RCC 7860 (cell line): ENCODE measurements at places on chromosomes 5 and 9.

DNA sequence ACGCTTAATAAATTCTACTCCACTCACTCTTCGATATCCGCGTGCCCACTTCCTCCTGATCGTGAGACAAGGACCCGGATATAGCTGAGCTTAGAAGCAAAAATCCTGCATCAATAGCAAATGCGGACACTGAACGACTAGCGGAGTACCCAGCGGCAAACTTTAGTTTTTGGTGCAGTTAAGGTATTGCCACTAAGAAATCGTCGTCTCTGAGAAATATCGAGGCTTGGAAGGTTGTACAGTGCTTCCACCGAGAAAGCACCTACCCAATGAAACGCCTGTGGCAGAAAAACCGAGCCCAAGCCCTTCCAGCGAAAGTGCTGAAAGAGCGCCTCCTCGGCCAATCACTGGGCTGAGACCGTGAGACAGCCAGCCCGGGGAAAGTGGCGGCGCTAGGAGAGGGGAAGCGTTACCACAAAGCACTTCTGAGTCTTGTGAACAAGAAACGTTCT is 32.2 kb downstream of the ANXA2R start:
- peak; percentile 75 for DNase-seq

GRCh38 chr5:39648848-39649227 is 224.1 kb upstream of the DAB2 start:
- peak; percentile 86 for DNase-seq

DNA sequence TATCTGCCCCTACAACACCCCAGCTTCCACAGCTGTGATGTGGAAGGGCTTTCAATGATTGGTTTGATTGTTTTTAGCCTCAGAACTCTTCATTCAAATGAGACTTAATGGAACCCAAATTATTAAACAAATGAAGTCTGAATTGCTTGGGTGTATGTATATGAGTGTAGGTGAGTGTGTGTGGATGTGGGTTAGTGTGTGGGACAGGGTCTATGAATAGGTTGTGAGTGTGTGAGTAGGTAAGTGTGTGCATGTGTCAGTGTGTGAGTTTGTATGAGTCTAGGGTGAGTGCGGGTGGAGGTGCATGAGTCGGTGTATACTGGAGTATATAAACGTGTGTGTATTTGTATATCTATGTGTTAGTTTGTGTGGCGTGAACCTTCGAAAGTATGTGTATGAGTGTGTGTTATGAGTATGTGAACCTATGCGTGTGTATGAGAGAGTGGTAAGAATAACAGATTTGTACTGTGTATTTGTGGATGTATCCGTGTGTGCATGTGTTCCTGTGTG is 26.9 kb downstream of the COL15A1 start:
- DNase-seq, result no peak

- peak; percentile 35 for DNase-seq
Observed at GRCh38 chr5:135560858-135561257, 17.9 kb downstream of the CXCL14 start.

DNA sequence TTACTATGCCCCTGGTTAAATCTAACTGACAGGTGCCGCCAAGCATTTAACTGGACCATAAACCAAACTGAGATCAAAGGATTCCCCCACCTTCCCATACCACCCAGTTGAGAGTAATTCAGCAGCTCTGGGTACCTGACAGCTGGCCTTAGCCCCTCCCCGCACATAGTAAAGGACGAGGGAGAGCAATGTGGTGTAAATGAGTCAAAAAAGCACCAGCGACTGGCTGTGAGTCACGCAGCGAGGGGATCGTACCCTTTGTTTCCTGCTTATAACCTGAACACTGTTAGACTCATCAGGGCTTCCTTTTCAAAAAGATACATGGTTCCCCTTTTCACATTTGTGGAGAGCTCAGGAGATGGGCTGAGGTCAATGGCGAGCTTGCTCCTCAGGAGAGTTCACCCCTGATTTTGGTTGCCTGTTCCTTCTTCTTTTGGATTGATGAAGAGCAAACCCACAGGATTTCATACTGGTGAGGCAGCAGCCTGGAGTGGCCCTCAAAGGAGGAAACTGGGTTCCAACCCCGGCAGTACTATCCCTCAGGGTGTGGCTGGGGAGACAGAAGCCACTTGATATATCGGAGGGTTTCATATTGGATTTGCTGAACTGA is 71.5 kb downstream of the ANKRD33B start:
- peak; percentile 84 for DNase-seq

DNA sequence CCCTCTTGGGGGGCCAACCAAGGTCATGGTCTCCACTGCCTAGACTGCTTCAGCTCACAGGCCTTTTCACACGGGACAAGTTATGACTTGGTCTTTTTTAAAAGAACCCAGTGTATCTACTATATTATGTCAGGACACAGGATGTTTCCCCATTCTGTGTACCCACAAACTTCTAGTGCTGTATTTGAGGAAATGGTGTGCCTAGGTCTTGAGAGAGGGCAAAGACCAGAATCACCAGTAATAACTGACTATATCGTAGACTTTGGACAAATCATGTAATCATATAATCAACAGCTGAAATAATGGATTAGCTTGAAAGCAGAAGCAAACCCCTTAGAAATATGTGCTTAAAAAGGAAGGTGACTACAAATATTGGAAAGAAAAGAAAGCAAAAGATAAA is 133.3 kb downstream of the ARL15 start:
- DNase-seq, result no peak

DNA sequence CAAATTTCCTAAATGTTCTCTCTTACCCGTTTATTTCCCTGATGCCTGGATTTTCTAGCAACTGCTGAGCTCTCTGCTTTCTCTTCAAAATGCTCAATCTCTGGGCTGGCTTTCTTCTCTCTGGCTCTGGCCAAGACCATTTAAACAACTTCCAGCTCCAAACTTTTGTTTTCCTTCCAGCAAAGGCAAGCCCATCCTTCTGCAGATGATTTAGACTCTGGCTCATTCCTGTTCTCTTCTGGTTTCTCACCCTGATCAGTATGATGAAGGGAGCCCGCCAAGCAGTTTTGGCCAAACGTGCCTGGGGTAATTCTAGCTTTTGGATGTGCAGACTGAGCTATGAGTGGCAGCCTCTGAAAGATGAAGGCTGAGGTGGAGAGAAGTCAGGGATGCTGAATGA is 78.1 kb downstream of the HSPA4 start:
- no peak for DNase-seq

DNA sequence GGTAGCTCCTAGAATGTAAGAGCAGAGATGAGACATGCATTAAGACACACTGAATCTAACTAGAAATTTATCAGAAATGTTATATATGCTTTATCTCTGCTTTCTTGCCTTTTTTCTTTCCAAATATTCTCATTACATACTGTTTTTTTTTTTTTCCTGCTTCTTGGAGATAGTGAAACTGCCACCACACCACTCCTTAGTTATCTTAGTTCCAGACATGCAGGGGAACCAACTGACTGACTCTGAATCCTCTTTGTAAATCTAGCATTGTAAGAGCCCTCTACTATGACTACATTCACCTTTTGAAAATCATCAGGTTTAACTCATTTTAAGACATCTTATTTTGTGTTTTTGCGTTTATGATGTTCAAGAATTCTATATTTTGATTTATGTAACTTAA is 181.3 kb upstream of the ST8SIA4 start:
- DNase-seq, result no peak

DNA sequence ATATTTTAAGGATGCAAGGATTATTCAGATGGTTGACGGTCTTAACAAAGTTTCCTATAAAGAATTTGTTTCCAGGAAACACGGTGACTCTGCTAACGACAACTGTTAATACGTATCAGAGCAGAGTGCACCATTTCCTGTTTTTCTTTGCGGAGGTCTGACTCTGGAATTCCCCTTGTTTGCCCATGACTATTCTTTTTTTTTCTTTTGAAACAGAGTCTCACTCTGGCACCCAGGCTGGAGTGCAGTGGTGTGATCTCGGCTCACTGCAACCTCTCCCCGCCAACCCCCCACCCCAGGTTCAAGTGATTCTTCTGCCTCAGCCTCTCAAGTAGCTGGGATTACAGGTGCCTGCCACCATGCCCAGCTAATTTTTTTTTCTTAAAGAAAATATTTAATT is 115.9 kb downstream of the CDC42SE2 start:
- peak; percentile 87 for DNase-seq

GRCh38 chr9:133916159-133916541 is 76.0 kb downstream of the VAV2 start:
- no peak for DNase-seq

GRCh38 chr9:37989701-37990100 is 79.3 kb downstream of the SHB start:
- no peak for DNase-seq

DNA sequence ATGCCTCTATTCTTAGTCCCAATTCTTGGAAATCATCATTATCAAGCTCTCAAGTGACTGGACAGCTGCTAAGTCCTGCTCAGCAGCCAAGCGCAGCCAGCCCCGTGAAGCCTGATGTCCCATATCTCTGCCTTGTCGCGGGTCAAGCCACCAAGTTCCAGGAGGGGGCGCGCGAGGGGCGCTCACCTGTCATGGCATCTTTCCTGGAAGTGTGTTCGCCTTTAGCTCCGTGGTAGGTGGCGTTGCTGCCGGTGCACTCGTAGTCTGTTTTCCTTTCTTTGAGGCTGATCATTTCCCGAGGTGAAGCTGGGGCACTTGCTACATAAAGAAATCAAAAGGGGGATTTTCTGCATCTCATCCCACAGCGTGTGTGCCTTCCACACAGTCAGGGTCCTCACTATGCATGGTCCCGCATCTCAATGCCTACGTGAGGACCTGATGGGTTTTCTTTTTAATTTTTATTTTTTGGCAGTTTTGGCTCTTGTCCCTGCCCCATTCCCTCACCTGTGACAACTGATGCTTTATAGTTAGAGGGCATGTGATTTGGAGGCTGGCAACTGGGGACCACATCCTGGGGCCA is 227.0 kb upstream of the DAP start:
- DNase-seq, result peak; percentile 47

GRCh38 chr5:139831624-139832023 is 36.0 kb downstream of the PSD2 start:
- no peak for DNase-seq

DNA sequence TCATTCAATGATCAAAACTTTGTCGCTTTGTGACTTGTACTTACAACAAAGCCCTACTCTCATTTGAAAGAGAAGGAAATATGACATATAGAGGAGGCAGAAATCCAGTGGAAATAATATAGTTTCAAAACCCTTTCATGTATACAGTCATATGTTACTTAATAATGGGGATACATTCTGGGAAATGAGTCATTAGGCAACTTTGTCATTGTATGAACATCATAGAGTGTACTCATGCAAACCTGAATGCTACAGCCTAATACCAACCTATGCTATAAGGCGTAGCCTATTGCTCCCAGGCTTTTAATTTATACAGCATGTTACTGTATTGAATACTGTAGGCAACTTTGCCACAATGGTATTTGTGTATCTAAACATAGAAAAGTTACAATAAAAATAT is 69.0 kb upstream of the SMC2 start:
- no peak for DNase-seq

DNA sequence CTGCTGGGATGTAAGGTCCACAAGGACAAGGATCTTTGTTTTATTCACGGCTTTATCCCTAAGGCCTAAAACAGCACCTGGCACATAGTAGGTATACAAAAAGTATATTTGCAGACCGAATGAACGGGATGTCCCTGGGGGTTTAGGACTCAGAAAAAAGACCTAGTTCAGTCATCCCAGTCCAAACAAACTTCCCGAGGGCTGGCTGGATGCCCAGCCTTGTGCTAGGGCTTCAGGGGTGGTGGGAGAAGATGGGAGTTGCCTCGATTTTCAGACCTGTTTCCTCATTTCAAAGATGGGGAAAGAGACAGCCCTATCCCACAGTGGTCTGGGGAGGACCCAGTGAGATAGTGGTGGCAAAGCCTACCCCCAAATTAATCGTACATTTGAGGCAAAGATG is 3.0 kb upstream of the PROB1 start:
- DNase-seq, result no peak

DNA sequence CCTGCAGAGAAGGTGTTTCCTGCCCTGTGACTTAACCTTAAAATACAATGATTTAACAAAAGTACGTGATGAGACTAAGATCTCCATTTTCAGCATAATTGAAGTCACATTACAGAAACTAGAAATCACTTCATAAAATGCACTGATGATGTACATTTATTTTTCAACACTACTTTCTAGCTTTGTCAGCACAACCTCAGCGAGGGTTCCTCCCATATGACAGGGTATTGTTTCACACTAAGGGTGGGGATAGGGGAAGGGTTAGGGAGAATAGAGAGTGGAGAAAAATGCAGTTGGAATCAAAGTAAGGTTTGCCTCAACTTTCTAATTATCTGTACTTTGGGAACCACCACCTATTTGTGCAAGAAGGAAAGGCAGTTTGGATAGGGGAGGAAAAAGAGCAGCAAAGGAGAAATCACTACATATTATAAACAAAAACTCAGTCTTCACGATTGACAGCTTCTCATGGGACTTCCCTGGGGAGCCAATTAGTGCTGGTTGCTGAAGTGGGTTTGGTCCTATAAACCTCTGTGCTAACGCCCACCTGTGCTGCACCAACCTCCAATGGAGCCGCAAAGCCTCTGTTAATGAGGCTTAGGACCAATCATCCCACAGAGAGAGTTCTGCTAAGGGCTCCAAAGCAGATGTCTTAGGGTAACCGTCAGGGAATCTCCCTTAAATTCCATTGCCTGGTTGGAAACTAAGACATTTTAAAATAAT is 369.2 kb upstream of the PDE4D start:
- DNase-seq, result no peak

DNA sequence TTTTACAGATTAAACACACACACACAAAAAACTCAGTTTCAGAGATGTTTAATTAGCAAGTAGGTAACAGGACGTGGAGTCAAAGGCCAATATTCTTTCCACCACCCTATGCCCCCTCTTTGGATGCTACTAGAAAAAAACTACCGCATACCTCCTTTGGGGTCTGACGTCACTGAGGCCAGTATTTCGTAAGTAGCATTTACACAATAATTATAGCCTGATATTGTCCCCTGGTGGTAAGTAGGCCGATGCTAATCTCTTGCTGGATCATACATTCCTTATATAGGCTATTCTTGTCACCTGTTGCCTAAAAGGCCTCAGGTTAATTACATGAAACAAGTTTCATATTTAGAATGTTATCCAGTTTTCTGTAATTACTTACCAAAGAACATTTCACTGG is 21.0 kb upstream of the SMARCA2 start:
- DNase-seq, result no peak

DNA sequence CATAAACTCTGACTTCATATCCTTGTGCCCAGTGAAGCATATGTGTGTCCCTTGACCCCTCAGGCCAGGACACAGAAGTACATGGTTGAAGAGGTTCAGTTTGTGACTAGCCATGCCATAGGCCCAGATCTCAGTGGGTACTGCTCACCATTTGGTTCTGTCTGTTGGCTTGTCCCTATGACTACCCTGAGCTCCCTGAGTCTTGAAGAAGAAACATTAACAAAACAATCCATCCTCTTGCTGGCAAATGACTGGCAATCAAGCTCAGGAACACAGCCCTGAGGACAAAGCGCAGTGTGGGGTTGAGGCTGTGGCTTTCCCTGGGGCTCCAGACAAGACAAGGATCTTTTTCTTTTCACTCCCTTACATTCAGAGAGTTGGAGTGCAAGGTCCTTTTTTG is 46.3 kb downstream of the TNFAIP8 start:
- peak; percentile 95 for DNase-seq

- DNase-seq, result peak; percentile 28
Observed at GRCh38 chr5:143037071-143037470, 266.9 kb downstream of the ARHGAP26 start.
